ENCODE measurements at places on chromosomes 2 and 18.
A peak's percentile ranks its signal among the peaks of the same experiment; 100 is the strongest.

DNA sequence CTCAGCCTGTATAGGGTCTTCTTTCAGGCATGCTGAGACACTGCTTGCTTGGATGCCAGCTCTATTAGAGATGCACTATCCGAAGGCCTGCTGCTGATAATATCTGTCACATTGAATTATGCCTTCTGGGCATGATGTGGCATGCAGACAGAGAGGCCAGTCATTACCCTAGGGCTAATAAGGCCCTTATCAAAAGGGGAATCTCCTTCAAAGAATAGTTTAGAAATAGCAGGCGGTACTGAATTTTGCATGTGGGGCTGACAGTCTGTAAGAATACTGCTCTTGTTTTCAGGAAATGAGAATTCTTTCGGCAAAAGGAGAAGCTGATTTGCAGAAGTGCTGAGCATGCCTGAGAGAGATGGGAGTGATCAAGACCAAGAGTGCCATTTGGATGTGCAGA is 13.1 kb upstream of the LHCGR start:
- peak; percentile 77 for DNase-seq

GRCh38 chr18:44729631-44730101 is 49.0 kb downstream of the SETBP1 start:
- DNase-seq = peak; percentile 28

DNA sequence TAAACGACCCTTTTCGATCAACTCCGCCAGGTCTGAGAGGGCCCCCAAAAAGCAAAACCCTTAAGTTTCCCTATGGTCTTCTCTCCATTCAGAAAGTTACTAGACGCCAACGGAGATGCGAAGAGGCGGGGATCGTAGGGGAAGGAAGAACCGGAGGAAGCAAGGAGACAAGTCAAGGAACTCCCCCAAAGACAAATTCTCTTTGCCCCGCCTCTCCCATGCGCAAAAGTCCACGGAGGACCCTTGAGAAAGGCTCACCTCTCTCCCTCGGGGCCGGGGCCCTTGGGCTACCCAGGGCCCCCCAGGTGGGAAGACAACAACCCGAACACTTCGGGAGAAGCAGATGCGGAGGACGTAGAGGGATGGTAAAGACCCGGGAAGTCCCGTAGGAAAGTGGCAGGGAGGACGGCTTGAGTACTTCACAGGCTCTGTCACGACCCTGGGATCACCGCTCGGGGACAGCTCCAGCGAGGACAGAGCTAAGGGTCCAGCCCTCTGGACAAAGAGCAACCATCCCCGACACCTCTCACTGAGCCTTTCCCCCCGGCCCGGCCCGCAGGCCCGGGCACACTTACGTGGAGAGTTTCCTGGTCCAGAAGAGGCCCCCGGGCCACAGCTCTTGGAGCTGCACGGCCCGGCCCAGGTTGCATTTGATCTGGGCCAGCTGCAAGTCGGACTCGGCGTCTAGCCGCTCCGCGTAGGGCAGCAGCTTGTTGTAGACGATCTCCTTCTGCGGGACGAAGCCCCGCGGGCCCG is 647 bp downstream of the PSME4 start:
- peak; percentile 53 for DNase-seq

DNA sequence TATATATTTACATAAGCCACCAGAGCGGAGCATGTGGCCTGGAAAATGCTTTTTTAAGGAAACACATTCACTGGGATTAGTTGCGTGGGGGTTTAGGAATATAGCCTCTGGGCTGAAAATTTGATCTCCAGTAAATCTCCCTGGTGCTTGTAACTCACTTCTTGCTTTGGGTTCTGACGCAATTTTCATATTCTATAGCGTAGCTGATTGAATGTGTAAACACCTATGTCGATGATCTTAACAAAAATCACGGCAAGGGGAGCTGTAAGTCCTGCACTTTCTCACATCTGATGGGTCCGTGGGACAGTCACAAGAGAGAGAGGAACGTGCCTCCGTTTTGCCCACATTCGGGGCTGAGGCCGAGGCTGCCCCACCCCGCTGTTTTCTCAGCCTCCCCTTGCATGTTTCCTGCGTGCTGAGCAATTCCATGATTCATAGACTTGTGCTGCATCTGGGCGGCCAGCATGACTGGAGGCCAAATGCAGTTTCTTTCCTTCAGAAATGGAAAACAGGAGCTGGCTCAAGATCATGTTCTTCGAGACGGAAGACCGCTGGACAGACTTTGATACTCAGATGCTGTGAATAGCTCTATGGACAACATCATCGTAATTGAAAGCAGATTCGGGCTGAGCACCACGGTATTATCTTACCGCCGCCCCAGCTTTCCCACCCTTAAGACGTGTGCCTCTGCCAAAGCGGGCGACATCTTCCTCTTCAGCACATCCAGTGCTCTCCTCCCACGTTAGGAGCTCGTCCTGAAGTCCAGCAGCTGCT is 109.2 kb downstream of the TMEM18 start:
- peak; percentile 62 for DNase-seq

- DNase-seq = no peak
Measured at GRCh38 chr2:232894251-232894650, 24.2 kb downstream of the SNORC start.

GRCh38 chr2:68562934-68563333 is 80.4 kb upstream of the PROKR1 start:
- no peak for DNase-seq

GRCh38 chr2:45145073-45145899 is 136.0 kb upstream of the SIX2 start:
- DNase-seq = no peak

DNA sequence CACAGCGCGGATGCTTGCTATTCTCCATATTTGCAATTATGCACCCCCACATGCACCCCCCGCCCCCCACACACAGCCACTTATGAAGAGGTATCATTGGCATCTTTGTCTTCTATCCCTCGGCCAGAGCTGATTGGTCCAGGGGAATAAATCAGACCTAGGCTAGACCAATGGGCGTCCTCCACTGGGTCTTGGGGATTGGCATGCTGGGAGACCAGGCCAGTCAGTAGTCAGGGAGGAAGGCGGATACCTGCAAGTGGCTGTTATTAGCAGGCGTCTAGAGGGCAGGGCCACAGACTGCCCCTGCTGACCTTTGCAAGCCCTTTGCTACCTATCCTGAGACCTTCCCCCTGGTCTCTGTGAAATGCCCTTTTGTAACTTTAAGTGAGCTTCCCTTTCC is 30.0 kb downstream of the ATOH8 start:
- no peak for DNase-seq

All from M059J (cell line).